Muscle of leg (tissue), 16 donors: ENCODE measurements at places on chromosomes 6 and 20.

GRCh38 chr6:169729961-169730360 lies 5.7 kb upstream of the PHF10 start:
- no peak for DNase-seq

DNA sequence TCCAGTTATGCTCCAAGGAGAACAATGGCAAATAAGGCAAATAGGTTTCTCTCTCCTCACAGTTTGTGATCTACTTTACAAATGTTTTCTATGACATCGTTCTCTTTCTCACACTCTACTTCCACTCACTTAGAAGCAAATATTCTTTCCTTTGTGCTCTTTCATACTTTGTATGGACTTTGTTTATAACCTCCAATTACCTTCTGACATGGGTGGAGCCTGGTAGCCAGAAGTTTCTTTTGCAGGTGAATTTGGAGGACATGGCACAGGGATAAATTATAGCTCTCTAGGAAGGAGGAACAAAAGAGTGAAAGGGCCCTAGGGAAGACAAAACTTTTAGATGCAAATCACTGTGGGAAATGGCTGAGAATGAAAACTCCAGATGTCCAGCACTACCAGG lies 69.3 kb downstream of the OPN5 start:
- DNase-seq, result no peak

DNA sequence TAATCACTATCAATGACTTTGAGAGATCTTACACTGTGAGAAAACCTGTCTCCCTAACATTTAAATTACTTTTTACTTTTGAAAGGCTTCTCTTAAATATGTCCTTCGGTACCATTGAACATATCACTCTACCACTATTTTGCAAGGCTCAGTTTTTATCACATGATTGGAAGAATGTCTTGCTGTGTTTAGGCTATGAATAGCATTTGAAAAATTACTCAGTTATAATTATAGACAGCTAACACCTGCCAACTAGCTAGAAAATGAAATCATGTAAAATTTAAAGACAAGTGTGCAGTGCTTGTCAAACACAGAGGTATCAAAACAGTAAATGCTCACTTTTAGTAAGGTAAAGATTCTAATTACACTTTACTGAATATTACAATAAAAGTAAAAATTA lies 11.0 kb downstream of the SESN1 start:
- DNase-seq, result no peak

GRCh38 chr6:138592749-138593123 lies 93.4 kb upstream of the NHSL1 start:
- peak; percentile 34 for DNase-seq

- DNase-seq, result no peak
Observed at GRCh38 chr20:62533591-62534495, 58.0 kb upstream of the GATA5 start.

GRCh38 chr6:20105838-20106237 lies 106.4 kb downstream of the MBOAT1 start:
- no peak for DNase-seq

DNA sequence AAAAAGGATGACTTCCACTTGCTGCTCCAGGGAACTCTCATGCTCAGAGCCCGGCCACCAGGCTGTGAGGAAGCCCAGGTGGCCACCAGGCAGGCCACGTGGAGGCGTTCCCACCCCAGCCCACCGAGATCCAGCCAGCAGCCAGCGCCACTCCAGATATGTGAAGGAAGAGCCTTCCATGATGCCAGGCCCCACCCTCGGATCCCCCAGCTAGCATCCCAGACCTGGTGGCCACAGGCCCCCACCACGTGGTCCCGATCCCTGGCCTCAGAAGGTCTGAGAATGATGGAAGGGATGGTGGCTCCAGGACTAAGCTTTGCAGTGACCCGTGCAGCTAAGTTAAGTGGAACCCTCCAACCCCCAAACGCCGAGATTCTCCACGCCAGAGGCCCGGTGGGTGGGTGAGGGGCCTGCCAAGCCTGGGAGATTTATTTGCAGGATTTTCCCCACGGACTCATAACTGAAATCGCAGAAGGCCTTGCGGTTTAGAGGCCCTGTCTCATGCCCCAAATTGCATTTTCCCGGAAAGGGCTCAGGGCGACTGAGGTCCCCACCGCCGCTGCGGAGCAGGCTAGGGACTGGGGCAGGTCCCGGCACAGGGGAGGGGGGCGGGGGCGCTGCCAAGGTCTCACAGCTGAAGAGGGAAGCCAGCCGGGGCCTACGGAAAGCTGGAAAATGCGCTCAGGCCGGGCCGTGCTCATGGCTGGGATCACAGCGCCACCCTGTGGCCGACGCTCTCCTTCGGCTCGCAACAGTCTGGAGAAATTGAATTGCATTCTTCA lies 31.1 kb upstream of the CST7 start:
- peak; percentile 82 for DNase-seq

DNA sequence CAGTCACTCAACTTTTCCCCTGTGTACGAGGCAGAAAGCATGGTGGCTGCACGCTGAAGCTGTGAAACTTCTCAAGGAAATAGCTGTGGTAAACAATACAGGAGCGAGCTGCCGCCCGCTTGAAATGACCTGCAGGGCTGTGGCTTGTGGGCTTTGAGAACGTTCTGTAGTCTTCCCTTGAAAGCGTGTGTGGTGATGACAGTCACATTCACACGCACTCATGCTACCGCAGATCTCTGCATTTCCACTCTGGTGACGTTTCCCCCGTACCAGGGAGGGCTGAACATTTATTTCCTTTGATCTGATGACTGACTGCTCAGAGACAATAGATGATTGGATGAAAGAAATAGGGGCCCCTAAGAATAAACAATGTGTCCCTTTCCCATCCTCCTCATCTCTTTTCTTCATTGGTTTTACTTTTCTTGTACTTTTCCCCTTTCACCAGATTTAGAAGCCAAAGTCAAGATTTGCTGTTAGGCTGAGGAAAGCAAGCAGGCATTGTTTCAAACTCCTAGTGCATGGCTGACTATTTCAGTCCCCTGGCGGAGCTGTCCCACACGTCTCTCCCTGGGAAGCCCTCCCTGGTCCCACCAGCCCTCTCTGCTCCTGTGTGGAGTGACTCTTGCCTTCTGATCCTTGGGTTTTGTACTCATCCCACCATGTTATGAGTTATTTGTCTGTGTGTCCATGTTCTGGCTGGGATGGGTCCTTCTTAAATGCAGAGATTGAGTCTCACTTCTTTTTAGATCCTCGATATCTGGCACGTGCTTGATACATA lies 3.9 kb downstream of the SYTL3 start:
- no peak for DNase-seq

DNA sequence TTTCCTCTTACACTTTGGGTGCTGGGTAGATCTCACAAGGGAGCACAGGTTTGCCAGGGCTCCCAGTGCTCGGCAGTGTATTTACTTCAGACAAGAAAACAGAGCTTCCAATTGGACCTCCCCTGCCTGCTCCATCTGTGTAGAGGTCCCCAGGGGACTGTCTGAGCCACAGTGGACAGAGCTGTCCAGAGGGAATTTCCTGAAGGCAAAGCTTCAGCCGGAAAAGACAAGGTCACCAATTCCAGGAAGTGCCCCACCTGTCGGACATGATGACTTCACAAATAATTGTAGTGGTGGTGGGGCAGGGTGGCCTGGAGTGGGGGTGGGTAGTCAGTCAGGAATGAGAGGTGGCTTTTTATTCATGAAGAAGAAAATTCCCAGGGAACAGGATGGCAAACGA lies 18.6 kb downstream of the ADGRF5 start:
- DNase-seq, result no peak

DNA sequence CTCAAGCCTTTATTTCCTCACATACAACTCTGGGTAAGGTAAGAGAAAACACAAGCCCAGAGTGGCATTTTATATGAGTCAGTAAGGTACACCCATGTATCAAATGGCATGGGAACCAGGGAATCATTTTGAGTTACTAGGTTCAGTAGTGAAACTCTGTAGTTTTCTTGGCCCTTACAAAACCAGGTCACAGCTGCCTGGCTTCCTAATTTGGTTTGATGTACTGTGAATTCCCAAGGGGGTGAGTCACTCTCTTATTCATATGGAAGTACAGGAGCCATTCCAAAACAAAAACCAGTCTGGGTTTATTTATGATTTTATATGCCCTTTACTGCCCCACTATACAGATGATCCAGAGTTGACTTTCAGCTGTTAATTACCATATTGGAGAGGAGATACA lies 70.7 kb downstream of the PDE7B start:
- DNase-seq, result peak; percentile 96

GRCh38 chr6:133171989-133172604 lies 69.1 kb upstream of the EYA4 start:
- no peak for DNase-seq

- no peak for DNase-seq
Observed at GRCh38 chr6:71197267-71197666, 91.3 kb upstream of the OGFRL1 start.

DNA sequence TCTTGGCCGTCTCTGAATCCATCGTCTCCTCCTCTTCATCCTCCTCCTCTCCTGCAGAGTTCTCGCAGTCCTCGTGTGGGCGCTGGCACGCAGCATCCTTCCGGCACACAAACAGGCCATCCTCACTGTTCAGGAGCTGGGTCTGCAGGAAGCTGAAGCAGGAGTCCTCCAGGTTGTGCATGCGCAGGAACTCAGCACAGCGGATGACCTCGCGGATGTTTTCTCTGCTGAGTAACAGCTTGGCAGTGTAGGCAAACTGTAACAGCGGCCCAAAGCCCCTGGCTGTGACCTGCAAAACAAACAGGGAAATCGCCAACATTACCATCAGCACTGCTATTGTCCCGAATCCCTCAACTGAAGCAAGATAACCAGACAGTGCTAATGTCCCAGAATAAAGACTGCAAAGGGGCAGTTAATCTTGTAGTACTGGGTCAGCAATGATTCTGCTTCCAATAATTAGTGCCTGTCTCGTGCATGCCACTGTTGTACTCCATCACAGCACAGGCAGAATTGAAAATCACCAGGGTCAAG lies 57.4 kb downstream of the GJA10 start:
- no peak for DNase-seq

- no peak for DNase-seq
Observed at GRCh38 chr6:57278570-57278969, 38.9 kb upstream of the PRIM2 start.

DNA sequence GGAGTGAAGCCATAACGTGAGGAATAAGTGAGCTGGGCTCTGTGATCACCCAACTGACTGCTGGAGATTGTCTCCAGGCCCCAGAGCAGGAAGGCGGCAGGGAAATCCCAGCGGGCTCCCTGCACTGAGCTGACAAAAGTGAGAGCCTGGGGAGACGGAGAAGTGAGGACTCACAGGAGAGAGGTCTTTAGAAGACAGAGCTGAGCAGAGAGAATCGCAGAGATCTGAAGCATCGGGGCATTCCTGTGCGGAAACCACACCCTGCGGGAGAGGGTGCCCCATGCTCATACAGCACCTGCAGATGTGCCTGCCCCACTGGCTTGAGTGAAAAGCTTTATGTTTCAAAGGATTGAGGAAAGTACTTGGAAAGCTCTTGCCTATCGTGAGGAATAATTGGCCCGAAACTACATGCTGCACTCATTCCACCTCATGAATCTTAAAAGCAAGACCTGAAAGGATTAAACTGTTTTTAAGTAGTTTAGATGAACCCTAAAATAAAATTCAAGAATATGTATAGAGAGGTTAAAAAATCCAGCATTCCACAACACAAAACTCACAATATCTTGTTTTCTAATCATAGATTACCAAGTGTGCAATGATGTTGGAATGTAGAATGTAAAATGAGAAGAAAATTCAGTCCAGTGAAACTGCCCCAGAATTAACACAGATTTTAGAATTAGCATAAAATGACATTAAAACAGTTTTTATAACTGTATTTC lies 17.7 kb upstream of the THBS2 start:
- no peak for DNase-seq

DNA sequence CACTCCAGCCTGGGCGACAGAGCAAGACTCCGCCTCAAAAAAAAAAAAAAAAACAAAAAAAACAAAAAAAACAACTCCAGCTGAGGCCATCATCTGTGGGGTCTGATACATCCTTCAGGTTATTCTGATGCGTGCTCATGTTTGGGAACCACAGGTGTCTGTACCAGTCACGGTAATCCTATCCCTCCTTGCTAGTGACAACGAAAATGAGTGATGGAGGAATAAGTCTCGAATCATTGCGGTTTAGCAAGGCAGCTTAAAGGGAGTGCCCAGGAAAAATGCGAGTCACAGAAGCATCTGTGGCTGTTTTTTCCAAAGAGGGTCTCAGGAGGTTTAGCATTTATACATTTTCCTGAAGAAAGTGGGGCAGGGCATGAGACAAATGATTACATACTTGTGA lies 48.8 kb downstream of the MCUR1 start:
- no peak for DNase-seq

- DNase-seq, result peak; percentile 96
Observed at GRCh38 chr20:52747845-52748284, 224.3 kb upstream of the TSHZ2 start.

GRCh38 chr6:52612336-52613054 lies 35.6 kb upstream of the TRAM2 start:
- no peak for DNase-seq

DNA sequence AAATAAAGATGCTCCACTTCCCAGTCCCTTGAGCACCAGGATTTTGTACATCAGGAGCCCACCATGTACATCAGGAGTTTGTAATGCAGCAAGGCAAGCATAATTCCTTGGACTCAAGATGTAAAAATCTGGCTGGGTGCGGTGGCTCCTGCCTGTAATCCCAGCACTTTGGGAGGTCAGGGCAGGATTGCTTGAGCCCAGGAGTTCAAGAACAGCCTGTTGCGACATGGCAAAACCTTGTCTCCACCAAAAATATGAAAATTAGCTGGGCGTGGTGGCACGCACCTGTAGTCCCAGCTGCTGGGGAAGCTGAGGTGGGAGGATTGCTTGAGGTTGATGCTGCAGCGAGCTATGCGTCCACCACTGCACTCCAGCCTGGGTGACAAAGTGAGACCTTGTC lies 16.1 kb upstream of the MAP1LC3A start:
- DNase-seq, result no peak

GRCh38 chr6:12572896-12573827 lies 143.4 kb upstream of the PHACTR1 start:
- peak; percentile 13 for DNase-seq

DNA sequence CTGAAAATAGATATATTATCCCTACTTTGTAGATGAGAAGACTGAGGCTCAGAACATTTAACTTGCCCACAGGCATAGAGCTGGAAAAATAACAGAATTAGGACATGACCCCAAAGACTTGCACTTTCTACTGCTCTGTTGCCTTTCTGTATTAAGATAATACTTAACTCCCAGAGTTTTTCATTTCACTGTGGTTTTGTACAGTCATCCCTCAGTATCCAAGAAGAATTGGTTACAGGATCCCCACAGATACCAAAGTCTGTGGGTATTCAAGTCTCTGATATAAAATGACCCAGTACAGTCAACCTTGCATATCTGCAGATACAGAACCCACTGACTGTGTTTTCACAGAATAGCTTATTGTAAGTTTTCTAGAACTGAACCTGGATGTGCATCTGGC lies 16.8 kb downstream of the MRS2 start:
- DNase-seq, result no peak

- no peak for DNase-seq
Observed at GRCh38 chr6:148445116-148445515, 102.5 kb downstream of the SASH1 start.

GRCh38 chr20:47791084-47791599 lies 5.9 kb upstream of the SULF2 start:
- no peak for DNase-seq
